ENCODE measurements at places on chromosomes 2 and 18.

DNA sequence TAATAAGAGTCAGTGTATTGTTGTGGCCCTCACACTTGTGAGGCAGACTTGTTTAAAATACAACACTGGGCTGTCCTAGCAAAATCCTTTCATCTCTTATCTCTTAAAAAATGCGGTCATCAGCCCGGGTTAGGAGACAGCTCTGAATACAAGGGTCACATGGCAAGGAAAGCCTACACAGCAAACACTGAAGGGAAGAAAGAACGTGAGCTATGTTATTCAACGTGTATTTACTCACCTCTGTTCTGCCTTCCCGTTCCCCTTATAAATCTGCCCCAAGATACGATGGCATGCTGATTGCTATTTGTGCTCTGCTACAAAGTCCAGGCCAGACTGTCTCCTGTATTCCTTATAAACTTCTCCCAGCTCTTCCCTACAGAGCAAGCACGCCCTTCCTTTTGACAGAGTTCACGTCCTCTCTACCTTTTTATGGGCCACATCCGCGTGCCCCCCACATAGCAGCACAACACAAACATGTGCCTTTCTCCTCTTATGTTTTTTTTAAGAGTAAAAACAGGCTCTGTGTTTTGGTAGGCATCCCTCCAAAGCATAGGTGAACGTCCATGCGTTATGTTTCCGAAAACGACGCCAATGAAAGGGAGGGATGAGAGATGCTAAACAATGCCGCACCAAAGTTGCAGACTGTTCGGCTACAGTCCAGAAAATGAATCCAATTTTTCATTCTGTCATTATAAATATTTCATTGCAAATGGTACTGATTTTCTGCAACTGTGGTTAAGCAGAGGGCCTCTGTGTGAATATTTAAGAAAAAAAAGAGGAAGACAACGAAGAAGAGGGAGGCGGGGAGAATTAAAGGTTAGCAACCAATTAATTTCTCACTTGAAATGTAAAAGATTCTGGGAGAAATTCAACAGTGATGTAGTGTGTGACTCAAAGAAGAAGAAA is 274.7 kb downstream of the ZNF521 start:
- no peak for DNase-seq

DNA sequence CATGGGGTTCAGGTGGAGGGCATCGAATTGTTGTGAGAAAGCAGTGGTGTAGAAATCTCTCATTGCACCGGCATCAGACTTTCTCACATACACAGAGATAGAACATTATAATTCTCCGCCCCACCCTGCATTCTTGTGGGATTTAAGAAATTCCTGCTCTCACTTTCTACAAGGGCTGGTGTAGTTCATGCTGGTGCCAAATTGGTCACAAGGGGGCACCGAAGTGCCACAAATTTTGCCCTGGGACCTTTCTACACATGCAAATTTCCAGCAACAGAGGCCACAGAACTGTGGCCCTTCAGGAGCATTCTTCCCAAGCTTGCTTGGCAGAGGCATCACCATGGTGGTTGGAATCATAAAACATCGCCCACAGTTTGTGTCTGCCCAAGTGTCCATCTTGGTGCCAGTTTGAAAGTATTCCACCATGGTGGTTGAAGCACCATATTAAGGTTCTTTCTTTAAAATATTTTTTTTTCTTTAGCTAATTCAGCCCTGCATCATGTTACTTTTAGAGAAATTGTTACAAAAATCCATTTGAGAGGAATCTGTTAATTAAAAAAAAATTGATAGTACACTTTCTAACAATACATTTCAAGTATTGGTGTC is 521.2 kb upstream of the FANCL start:
- DNase-seq: no peak

- DNase-seq: no peak
These were observed 52.5 kb downstream of the CDH2 start for GRCh38 chr18:28124131-28125029.

DNA sequence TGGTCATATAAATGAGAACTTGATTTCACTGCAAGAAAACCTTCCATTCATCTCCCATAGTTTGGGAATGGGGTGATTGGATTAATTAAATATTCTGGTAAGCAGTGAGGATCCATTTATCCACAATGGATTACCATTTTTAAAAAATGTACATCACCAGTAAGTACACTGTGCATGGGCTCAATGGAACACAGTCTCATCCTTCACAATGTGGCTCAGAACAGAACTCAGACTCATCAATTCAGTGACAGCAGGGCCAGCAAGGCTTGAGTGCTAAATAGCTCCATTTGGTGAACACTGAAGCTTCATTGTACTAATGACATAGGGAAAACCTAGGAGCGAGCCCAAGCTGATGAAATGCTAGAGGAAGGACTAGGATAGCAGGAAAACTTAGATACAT is 223.8 kb downstream of the CMPK2 start:
- no peak for DNase-seq

GRCh38 chr18:23250893-23251656 is 115.8 kb downstream of the CABLES1 start:
- DNase-seq: no peak
